T-cell (primary cell): ENCODE measurements at places on chromosomes 5 and 9. TPM values are rescaled to one million over a fixed set of nuclear protein-coding genes. Genes with fewer than 3 reads are reported as not detected.
A peak's percentile ranks its signal among the peaks of the same experiment; 100 is the strongest.

GRCh38 chr9:71929223-71929622 lies 17.8 kb downstream of the C9orf85 start:
- no peak for DNase-seq

GRCh38 chr9:63817622-63818518 lies 1467.1 kb downstream of the FOXD4L5 start:
- DNase-seq = peak; percentile 32

DNA sequence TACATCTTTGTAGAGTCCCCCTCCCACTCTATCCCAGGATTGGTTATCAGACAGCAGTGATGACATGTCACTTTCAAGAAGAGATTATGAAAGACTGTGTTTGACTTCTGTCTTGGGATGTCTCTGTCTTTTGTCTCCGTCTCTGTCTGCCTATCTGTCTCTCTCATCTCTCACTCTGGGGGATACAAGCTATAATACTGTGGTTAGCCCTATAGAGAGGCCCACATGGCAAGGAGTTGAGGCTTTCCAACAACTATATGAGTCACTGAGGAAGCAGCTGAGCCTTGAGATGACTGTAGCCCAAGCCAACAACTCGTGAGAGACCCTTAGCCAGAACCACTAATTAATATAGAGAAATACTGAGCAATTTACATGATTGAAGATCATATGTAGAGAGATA lies 284.8 kb downstream of the PDE4D start:
- DNase-seq = no peak

MLANA gene
- total RNA-seq = not detected
